Activated naive CD8-positive, alpha-beta T cell treated with anti-CD3 and anti-CD28 coated beads, Interleukin-2, amount 10 ng/mL, durations not matched to agents 7 days and 5 days (primary cell): ENCODE measurements at places on chromosomes 16 and 17. TPM values are rescaled to one million over a fixed set of nuclear protein-coding genes. Genes with fewer than 3 reads are reported as not detected.

The DPH1 gene
- 45.7 TPM for total RNA-seq

The SEPTIN12 gene
- not detected for total RNA-seq

The WNK4 gene
- total RNA-seq, result 0.78 TPM

The RANGRF gene
- total RNA-seq, result 43.6 TPM

The SSTR5 gene
- not detected for total RNA-seq

The KRTAP2-1 gene
- not detected for total RNA-seq

The PFAS gene
- total RNA-seq, result 47.2 TPM

The SDR42E2 gene
- 0.44 TPM for total RNA-seq

The TMC8 gene
- total RNA-seq, result 340 TPM

The PDILT gene
- not detected for total RNA-seq

The KRT34 gene
- total RNA-seq, result not detected

The CACNA1H gene
- 2.9 TPM for total RNA-seq

The CCL11 gene
- not detected for total RNA-seq
